ENCODE measurements at places on chromosomes 16 and 17.

DNA sequence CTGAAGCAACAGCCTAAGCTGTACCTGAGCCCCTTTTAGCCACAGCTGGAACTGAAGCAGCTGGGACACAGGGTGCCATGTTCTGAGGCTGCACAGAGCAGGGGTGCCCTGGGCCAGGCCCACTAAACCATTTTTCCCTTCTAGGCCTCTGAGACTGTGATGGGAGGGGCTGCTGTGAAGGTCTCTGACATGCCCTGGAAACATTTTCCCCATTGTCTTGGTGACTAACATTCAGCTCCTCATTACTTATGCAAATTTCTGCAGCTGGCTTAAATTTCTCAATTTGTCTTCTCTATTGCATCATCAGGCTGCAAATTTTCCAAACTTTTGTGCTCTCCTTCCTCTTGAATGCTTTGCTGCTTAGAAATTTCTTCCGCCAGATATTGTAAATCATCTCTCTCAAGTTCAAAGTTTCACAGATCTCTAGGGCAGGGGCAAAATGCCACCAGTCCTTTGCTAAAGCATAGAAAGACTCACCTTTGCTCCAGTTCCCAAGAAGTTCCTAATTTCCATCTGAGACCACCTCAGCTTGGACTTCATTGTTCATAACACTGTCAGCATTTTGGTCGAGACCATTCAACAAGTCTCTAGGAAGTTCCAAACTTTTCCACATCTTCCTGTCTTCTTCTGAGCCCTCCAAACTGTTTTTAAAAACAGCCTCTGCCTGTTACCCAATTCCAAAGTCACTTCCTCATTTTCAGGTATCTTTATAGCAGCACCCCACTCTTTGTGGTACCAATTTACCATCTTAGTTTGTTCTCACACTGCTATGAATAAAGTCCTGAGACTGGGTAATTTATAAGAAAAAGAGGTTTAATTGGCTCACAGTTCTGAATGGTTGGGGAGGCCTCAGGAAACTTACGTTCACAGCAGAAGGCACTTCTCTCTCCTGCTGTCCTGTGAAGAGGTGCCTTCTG, 49.8 kb downstream of the TMEM100 start:
- DNase-seq = no peak

- DNase-seq = no peak
These were observed 109.5 kb upstream of the EEF2KMT start for GRCh38 chr16:5207001-5207523.

DNA sequence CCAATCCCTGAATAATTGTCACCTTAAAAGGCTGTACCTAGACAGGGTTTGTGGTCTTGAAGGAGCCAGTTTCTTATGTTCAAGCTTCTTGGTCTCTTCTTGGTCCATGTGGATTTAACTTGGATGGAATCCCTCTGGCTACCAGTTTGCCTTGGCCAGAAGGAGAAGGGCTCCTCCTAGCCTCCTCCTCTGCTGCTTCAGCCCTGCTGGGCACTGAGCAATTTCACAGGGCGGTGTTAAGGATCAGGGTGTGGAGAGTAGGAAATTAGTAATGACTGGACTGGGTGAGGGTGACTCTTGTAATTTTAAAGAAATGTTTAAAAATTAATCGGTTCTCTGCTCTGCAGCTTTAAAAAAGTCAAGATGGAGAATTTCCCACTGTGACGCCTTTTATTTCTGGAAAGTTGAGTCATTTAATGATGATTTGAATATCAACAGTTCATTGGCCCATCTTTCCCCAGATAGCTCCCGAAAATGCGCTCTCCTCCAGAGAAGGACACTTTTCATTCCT, 96.4 kb downstream of the MSI2 start:
- no peak for DNase-seq

- no peak for DNase-seq
These were observed 16.3 kb downstream of the SCN4A start for GRCh38 chr17:63956296-63956920.

- no peak for DNase-seq
These were observed 81.8 kb upstream of the TOB1 start for GRCh38 chr17:50947782-50948543.

DNA sequence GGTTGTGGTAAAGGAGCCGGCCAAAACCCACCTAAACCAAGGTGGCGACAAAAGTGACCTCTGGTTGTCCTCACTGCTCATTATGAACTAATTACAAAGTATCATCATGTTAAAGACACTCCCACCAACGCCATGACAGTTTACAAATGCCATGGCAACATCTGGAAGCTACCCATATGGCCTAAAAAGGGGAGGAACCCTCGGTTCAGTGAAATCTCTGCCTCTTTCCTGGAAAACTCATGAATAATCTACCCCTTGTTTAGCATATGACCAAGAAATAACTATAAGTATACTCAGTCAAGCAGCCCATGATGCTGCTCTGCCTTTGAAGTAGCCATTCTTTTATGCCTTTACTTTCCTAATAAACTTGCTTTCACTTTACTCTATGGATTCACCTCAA, 72.2 kb downstream of the CYLD start:
- no peak for DNase-seq

DNA sequence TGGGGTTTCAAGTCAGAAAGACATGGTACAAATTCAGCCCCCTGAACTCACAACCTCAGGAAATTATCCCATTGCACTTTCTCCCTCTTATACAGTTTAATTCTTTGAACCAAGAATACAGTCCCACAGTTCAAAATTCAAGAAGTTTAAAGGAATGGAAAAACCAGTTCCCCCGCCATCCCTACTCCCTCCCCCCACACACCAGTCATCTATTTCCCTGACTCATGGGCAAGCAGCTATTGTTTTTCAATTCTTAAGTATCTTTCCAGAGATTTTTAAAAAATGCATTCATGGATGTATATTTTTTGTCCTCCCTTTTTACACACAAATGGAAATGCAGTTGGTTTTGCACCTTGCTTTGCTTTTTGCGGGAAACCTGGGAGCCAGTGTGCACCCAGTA, 7.3 kb downstream of the SYCE1L start:
- no peak for DNase-seq

GRCh38 chr16:65947951-65948350, 418.5 kb upstream of the CDH5 start:
- DNase-seq = no peak

- DNase-seq = no peak
These were observed 78.5 kb upstream of the CLEC3A start for GRCh38 chr16:77943801-77944200.

DNA sequence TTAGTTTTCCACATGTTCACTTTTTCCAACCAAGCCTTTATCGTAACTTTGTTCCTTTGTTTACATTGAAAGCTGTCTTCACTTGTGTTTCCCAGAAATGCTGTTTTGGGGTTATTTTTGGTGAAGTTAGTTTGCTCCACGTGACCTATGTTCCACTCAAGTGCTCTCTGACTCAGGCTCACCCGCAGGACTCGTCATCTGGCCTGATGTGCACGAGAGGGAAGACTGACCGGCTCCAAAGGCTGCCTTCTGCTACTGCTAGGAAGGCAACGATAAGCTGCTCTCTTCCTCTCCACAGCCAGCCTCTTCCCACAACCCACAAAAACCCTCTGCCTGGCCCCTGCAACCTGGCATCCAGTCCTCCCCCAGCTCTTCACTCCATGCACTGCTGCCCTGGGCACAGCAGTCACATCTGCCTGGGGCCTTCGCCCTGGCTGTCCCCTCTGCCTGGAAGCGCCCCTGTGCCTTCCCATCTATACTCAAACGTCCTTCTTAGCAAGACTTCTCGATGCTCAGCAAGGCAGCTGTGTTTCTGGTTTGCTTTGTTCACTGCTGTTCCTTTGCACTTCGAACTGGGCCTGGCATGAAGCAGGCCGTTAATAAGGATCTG, 28.0 kb downstream of the ZCCHC14 start:
- no peak for DNase-seq

GRCh38 chr16:75947626-75948239, 221.4 kb upstream of the CPHXL start:
- no peak for DNase-seq

DNA sequence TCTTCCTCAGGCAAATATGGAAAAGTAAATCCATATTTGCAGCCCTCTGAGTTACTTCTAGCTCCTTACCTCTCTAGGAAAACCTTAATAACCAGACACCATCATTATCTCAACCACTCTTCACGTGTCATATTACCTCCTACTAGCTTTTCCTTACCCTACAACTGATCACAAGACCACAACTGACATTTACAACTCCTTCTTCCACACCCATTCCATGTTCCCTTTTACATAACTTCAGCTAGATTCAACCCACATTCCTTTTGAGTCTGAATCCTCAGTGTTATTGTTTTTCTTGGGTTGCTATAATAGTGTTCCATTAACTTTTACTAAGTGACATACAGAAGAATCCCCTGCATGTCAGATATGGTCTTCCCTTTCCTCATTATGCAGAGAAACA, 4.7 kb upstream of the OR1E2 start:
- no peak for DNase-seq

Data from activated naive CD8-positive, alpha-beta T cell treated with anti-CD3 and anti-CD28 coated beads, Interleukin-2, amount 50 U/mL, for 16 hours (primary cell).